ENCODE measurements at places on chromosomes 3 and 15.

DNA sequence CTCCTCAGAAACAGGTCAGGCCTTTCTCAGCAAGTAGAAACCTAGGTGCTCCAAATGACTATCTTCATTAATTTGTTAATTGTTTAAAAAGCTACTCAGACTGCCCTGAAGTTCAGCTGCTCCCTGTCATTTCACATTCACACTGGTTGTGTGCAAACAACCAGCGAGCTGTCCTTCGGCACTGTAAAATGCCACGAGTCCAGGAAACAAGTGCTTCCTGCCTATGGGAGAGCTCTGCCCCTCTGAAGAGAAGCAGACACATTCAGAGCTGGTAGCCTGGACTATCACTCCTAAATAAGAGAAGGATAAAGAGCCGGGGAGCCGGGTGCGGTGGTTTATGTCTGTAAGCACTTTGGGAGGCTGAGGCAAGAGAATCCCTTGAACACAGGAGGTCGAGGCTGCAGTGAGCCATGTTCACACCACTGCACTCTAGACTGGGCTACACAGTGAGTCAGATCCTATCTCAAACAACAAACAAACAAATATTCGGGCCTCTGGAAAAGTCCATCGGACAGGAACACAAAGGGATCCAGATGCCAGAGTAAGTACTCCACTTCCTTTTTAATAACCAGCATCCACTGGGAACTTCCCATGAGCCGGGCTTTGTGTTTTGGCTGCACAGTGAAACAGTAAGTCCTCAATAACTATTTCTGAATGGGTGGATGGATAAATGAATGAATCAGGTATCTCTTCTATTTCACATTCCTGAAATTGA, 114.4 kb upstream of the WNT5A start:
- no peak for DNase-seq

DNA sequence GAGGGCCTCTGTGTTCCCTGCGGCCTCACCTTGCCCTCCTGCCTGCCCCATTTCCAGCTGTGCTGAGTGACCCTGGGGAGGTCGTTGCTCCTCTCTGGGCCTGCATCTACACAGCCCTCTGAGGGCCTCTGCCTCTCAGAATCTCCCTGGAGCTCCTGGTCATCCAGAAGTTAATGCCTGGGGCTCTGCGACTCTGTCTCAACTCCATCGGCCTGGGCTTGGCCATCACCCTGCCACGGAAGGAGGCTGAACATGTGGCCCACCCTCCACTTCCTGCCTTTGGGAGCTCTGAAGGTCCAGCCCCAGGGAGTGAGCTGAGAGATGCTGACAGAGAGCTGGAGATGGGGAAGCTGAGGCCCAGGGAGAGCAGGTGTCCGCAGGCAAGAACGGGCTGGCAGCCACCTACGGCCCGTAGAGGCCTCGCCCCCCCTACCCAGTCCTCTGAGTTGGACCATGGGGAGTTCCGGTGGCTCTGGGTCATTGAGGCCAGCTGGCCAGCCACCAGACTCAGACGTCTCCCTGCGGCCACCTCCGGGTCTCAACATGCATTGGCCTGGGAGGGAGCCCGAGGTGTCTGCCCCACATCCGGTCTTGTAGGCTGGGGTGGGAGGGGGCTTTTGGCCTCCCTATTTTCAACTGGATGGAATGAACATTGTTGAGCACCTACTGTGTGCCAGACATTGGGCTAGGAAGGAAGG, 34.2 kb downstream of the GRIP2 start:
- DNase-seq: no peak

GRCh38 chr15:93164409-93164808, 75.4 kb upstream of the RGMA start:
- DNase-seq: no peak

DNA sequence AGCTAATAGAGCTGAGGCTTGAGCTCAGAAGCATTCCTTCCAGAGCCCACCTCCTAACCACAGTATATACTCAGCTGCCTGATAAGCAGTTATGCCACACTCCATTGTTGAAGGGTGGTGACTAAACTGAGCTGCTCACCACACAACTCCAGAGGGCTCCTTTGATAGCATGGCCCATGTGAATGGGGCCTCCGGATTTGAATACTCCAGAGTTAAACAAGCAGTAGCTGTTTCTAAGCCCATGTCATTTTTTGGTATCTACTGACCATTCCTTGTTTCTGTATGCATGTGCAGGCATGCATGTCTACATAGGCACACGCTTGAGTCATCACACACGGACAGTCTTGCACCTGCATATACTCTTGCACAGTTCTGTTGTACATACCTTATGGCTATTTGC, 28.9 kb downstream of the IGSF10 start:
- DNase-seq: no peak

DNA sequence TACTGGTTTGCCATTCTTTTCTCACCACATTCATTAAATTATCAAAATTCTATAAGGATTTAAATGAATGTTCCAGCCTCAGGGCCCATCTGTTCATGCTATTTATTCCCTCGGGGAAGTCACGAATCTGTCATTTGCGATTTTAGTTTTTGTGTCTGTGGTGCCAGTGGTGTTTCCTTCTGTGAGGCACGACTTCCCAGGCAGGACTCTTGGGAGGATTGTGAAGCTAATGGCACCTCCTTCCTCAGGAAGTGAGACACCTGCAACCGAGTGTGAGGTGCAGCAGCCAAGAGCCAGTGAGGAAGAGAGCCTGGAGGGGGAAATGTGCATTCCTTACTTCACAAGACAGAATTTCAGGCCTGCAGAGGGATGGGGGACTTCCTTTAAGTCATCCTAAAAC, 24.1 kb downstream of the SV2B start:
- no peak for DNase-seq

- DNase-seq: no peak
Measured at GRCh38 chr15:29636140-29636539, 186.1 kb downstream of the TJP1 start.

GRCh38 chr3:158249183-158249582, 139.3 kb downstream of the RSRC1 start:
- DNase-seq: no peak

GRCh38 chr3:161674402-161674801, 177.8 kb downstream of the OTOL1 start:
- no peak for DNase-seq

DNA sequence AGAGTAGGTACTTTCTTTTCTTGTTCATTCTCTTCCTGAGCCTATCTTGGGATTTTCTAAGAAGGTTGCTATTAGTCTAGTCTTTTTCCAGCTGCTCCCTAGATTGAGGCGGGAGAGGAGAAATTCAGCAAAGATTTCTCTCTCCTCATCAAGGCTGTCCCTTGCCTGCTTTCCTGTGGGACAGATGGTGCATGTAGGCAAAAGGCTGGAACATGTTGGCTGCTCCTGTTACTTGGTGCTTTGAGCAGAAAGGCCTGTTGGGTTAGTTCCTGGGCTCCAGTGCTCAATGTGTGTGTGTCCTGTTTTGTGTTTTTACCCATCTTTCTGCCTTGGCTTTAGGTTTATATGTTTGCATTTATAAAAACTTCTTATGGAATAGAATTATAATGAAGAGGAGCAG, 9.1 kb upstream of the SNRPN start:
- DNase-seq: no peak

GRCh38 chr3:193981504-193981903, 154.4 kb upstream of the HES1 start:
- DNase-seq: no peak

GRCh38 chr3:188135271-188135670, 18.7 kb upstream of the LPP start:
- no peak for DNase-seq

DNA sequence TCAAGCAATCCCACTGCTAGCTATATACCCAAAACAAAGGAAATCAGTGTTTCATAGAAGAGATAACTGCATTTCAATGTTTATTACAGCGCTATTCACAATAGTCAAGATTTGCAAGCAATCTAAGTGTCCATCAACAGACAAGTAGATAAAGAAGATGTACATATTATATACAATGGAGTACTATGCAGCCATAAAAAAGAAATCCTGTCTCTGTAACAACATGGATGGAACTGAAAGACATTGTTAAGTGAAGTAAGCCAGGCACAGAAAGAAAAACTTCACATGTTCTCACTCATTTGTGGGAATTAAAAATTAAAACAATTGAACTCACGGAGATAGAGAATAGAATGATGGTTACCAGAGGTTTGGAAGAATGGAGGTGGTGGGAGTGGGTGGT, 89.2 kb downstream of the LSAMP start:
- DNase-seq: no peak

DNA sequence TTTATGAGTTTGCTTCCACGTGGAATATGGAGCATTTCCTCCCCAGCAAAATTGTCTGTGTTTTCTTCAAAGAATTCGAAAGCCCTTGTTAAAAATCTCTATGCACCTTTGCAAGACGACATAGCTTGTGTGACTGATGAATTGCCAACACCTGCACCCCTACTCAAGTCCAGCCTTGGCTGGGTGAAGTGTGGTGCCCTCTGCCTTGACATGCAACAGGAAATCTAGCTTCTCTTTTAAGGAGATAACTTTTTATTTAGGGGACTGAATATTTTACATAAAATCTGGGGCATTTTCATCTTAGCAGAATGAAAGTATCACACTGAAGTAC, 647 bp downstream of the HMG20A start:
- DNase-seq: no peak

GRCh38 chr3:176927706-176928581, 269.3 kb downstream of the TBL1XR1 start:
- DNase-seq: no peak

GRCh38 chr3:7875925-7876324, 625.7 kb upstream of the LMCD1 start:
- no peak for DNase-seq

DNA sequence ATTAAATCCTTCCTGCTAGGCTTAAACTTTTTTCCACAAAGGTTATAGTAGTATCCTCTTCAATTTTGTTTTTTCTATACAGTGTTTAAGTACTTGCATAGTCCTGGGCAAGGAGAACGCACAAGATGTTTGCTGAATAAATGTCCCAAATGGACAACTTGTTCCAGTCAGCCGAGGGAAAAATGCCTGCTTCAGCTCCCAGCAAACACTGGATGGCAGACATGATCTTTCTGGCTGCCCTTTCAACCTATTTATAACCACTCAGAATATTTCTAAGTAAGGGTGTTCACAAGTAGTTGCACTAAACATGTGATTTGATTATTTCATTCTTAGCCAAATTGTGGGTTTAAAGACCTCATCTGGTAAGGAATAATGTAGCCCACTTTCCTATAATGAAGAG, 29.8 kb downstream of the GNB4 start:
- no peak for DNase-seq

GRCh38 chr15:84006421-84006820, 229.2 kb upstream of the GOLGA6L4 start:
- DNase-seq: no peak

- DNase-seq: no peak
Measured at GRCh38 chr15:77069521-77070121, 1.3 kb downstream of the TSPAN3 start.

DNA sequence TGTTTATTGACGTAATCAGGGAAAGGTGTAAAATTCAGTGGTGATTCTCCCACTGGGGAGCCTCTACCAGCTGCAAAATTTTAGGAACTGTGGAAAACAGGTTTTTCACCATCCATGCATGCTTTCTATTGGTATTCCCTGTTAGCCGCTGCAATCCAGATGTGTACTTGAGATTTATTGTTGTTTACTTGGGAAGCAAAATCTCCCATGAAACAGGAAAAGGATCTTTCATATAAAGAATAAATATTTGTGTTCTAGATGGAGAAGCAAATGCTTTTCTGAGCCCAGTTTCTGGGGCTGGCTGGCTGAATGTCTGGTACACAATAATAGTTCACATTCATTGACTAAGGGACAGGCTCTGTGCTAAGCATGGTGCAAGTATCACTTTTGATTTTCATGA, 144.6 kb upstream of the RASGRP1 start:
- no peak for DNase-seq

DNA sequence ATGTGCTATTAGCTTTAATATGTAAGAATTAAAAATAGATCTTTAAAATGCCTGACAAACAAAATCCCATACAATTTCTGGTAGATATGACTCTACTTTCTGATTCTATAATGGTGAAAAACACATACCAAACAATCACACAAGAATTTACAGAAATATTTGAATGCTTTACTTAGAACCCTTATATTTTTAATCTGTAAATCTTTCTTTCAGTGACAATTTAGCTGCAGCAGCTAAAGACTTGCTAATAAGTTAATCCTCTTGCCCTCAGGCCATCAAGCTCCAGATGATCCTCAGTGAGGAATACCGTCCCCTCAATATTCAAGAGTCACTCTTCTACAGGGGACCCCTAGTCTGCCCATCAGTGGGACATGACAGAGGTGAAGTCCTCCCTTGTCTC, 55.6 kb downstream of the C3orf80 start:
- DNase-seq: no peak

- no peak for DNase-seq
Measured at GRCh38 chr3:196227121-196227561, 10.8 kb downstream of the SLC51A start.

DNA sequence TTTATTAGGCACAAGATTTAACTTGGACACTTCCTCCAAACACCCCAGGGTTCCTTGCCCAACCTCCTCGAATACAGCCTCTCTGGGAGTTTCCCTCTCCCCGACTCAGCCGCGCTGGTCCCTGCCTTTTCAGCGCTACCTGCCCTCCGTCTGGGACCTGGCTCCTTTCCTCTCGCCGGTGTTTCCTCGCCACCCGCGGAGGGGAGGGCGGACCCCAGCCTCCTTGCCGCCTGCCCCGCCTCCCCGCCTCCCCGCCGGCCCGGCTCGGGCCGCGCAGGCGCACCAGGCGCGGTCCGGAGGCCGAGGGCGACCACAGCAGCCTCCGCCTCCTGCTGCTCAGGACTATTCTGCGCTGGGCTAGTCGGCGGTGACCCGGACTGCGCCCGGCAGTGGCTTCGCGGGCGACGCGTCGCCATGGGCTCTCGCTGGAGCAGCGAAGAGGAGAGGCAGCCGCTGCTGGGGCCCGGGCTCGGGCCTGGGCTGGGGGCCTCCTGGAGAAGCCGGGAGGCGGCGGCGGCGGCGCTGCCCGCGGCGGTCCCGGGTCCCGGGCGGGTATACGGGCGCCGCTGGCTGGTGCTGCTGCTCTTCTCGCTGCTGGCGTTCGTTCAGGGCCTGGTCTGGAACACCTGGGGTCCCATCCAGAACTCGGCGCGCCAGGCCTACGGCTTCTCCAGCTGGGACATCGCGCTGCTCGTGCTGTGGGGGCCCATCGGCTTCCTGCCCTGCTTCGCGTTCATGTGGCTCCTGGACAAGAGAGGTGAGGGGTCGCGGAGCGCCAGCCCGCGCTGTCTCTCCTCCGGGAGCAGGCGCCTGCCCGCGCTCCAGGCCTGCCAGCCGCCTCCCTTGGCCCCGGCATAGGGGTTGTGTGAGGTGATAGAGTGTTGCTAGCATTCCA, at the start of gene SLC49A4:
SLC49A4 (plus strand) TSS at position 291 of the 895 bp plus-strand sequence; CDS start at position 415, 124 bp downstream.
- no peak for DNase-seq

DNA sequence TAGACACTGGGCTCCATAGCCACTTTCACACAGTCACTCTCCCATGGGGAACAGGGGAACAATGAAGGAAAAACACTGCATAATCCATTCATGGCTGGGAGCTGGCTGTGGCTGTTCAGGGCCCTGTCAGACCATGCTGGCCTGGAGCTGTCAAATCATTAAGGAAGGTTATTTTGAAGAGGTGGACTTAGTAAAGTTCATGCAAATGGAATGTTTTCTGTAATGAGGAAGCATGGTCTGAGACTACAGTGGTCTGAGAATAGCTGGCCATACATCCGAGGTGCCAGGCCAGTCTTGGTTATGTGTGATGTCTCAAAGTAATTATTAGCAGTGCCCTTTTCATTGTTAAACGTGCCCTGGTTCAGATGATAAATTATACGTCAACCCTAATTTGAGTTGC, 117.1 kb upstream of the MRPS22 start:
- DNase-seq: no peak

- no peak for DNase-seq
Measured at GRCh38 chr3:123376451-123377242, 72.2 kb downstream of the ADCY5 start.

GRCh38 chr3:8678751-8679150, 34.2 kb upstream of the SSUH2 start:
- no peak for DNase-seq

All from KG1 (cell line).